ENCODE measurements at places on chromosomes 12 and 14. TPM values are rescaled to one million over a fixed set of nuclear protein-coding genes. Genes with fewer than 3 reads are reported as not detected.

- DNase-seq = peak; percentile 88
These were observed 2.6 kb downstream of the GPR68 start for GRCh38 chr14:91241863-91242262.

- peak; percentile 39 for DNase-seq
These were observed 1538.3 kb upstream of the SEL1L start for GRCh38 chr14:83071888-83072501.

DNA sequence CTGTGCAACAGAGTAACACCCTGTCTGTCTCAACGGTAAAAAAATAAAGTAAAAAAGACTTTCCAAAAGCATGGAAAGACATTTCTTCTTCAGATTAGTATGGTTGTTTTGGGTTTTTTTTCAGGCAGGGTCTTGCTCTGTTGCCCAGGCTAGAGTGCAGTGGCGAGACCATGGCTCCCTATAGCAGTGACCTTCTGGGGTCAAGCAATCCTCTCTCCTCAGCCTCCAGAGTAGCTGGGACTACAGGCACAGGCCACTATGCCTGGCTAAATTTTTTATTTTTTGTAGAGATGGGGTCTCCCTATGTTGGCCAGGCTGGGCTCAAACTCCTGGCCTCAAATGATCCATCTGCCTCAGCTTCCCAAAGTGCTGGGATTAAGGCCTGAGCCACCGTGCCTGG lies 72.8 kb downstream of the KDM2B start:
- no peak for DNase-seq

DNA sequence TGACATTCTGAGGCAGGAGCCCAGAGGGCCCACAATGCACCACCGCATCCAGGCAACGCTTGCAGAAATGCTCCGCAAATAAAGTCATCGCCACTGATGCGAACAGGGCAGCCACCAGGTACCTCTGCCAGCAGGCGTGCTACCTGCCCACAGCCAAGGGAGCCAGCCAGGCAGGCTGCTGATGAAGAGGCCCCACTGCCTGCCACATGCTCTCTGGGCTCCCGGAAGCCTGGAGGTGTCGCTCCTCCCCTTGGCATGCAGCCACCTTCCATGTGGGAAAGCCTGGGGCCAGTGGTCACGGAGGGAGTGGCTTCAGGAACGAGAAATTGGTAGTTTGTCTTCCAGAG lies 14.7 kb downstream of the GPR132 start:
- DNase-seq = no peak

DNA sequence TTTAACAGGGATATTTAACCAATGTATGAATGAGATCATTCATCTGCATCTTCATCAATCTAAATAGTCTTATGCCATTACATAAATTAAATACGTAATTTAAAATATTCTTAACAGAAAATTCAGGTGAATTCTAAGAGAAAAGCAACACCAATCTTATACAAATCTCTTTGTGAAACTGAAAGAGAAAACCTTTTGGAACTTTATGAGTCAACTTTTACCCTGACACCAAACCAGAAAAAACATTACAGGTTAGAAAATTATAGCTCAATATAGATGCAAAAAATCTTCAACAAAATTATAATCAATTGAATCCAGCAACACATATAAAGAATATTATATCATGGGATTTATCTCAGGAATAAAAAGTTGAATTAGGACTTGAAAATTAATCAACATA lies 3.4 kb downstream of the GLIPR1L1 start:
- DNase-seq = no peak

The SLC7A7 gene
- total RNA-seq = 50.0 TPM

All from OCI-LY7 (cell line).